ENCODE measurements at places on chromosomes 6 and 20.
A peak's percentile ranks its signal among the peaks of the same experiment; 100 is the strongest.

GRCh38 chr6:159233365-159234101, 64.3 kb downstream of the FNDC1 start:
- no peak for DNase-seq

DNA sequence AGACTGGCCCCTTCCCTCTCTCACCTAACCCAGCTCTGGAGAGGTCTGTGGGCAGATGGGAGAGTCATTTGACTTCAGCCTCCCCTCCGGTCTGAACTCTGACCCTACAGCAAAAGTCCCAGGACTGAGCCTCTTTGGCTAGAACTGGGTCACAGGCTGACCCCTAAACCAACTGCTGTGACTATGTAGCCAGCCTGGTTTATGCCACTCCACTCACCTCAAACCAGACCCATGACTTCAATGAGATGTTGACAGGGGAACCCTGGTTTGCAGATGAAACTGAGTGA, 864 bp upstream of the OSBPL2 start:
- DNase-seq, result no peak

DNA sequence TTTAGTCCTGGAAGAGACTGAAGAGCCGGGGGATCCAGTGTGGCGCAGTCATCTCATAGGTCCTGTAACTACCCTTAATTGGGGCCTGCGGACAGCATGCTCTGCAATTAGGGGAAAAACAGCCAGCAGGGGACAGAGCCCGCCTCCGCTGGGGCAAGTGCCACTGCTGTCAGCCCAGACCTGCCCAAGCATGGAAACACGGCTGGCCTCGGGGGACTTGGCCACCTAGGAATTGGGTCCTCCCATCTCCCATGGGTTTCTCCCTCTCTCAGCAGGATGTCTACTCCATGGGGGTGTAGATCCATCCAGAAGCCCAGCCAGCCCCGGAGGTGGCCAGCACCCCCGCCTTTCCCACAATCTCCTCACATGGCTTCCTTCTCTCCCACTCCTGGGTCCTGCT, 3.6 kb downstream of the GHRH start:
- no peak for DNase-seq

DNA sequence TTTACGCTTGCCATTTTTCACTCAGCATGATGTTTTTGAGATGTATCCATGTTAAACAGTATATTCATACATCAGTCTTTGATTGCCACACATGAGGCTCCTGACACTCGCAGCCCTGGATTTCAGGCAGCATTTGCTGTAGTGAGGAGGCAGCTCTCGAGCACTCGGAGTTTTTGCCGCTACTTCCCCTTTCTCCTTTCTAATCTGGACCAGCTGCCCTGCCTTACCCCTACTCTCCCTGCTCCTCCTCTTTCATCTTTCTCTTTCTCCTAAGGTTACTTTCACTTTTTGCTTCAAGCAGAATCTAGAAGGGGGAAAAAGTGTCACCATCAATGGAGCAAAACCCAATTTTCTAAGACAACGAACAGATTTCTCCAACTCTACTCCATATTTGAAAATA, 5.9 kb upstream of the CST3 start:
- no peak for DNase-seq

DNA sequence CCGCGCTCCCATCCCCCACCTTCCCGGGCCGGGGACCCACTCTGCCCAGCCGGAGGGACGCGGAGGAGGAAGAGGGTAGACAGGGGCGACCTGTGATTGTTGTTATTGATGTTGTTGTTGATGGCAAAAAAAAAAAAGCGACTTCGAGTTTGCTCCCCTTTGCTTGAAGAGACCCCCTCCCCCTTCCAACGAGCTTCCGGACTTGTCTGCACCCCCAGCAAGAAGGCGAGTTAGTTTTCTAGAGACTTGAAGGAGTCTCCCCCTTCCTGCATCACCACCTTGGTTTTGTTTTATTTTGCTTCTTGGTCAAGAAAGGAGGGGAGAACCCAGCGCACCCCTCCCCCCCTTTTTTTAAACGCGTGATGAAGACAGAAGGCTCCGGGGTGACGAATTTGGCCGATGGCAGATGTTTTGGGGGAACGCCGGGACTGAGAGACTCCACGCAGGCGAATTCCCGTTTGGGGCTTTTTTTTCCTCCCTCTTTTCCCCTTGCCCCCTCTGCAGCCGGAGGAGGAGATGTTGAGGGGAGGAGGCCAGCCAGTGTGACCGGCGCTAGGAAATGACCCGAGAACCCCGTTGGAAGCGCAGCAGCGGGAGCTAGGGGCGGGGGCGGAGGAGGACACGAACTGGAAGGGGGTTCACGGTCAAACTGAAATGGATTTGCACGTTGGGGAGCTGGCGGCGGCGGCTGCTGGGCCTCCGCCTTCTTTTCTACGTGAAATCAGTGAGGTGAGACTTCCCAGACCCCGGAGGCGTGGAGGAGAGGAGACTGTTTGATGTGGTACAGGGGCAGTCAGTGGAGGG, 2.8 kb downstream of the SOX4 start:
- DNase-seq, result peak; percentile 16

- DNase-seq, result no peak
Observed at GRCh38 chr20:61628901-61629601, 377.0 kb downstream of the CDH4 start.

DNA sequence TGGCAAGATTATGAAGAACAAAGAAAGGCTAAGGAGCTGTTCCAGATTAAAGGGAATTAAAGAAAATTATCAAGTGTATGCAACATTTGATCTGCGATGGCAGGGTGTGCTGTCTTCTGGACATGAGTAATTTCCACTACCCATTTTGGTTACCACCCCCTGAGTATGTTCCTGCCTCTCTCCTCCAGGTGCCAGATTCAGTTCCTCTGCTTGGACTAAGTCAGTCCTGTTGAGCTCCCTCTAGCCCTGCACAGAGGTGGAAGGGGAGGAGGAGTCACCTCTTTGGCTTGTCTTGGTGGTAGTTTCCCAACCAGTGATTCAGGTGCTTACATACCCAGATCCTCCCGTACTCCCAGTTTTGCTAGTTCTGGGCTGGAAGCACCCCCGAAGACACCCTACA, 22.2 kb upstream of the SNRPB2 start:
- DNase-seq, result no peak

- DNase-seq, result no peak
Observed at GRCh38 chr20:16580620-16581019, 7.4 kb upstream of the KIF16B start.

DNA sequence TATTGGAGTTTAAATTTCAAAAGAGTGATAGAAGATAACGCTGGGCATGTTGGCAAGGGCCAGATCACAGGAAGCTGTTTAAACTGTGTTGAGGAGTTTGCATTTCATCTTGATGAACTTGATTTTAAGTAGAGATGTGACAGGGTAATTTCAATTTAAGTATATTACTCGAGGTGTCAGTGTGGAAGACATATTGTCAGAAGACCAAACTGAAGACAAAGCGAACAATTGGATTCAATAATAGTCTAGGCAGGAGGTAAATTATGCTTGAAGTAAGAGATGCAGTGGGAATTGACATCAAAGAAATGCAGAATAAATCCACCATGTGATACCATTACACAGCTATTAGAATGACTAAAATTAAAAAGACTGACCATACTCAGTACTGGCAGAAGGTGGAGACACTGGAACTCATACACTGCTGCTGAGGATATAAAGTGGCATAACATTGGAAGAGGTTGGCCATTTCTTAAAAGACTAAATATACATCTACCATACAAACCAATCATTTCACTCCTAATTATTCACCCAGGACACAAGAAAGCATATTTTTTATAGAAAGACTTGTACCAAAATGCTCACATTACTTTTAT, 240.8 kb downstream of the ARHGAP18 start:
- no peak for DNase-seq

GRCh38 chr6:143964674-143965081, 43.4 kb downstream of the PLAGL1 start:
- DNase-seq, result no peak

DNA sequence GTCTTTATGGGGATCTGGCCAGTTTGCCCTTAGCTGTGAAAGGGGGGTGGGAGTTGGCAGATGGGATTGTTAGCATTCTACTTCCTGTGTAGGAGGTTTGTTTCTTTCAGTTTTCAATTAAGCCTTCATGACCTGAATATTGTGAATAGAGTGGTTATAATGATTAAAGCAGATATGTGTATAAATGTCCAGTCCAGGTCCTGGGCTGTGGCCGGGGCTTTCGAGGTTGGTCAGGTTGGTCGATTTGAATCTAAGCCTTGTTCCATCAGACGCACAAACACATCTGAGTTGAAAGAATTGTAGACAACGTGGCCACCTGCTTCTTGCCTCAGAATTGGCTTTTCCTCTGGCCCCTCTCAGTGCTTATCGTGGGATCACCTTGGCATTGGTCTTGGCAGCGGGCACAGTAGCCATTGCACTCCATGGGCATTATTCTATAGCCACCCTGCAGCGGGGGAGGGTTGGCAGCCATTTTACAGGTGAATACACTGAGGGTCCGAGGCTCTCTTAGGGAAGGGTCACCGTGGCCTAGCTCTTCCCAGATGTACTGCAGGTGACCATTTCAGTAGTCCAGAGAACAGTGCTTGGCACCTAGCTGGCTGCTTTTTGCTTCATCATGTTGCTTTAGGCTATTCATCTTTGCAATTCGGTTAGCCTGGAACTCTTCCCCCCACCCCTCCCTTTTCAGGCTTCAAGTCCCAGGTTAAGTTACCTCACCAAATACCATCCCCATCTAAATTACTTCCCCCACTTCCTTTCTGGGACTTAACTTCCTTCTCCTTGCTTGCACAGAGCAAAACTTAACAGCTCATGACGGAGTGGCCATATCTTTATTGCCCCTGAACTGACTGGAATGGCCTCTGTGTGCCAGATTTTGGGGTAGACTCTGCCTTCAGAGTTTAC, 1.1 kb downstream of the RNF114 start:
- peak; percentile 20 for DNase-seq

Measured in HEK293T (cell line).